ENCODE measurements at places on chromosomes 2 and 18.

- no peak for DNase-seq
These were observed 416.4 kb downstream of the CMPK2 start for GRCh38 chr2:6449343-6449742.

GRCh38 chr2:36663851-36664695 lies 32.4 kb upstream of the VIT start:
- DNase-seq: no peak

GRCh38 chr2:36534275-36534799 lies 63.6 kb downstream of the FEZ2 start:
- no peak for DNase-seq

GRCh38 chr18:49565612-49566011 lies 3.8 kb downstream of the LIPG start:
- no peak for DNase-seq

GRCh38 chr2:217990791-217991465 lies 11.9 kb downstream of the TNS1 start:
- no peak for DNase-seq

GRCh38 chr2:144456680-144457079 lies 63.2 kb downstream of the ZEB2 start:
- no peak for DNase-seq

- DNase-seq: no peak
These were observed 125.2 kb downstream of the SH3BP4 start for GRCh38 chr2:235077046-235077445.

GRCh38 chr2:99487906-99488305 lies 1.9 kb downstream of the REV1 start:
- no peak for DNase-seq

DNA sequence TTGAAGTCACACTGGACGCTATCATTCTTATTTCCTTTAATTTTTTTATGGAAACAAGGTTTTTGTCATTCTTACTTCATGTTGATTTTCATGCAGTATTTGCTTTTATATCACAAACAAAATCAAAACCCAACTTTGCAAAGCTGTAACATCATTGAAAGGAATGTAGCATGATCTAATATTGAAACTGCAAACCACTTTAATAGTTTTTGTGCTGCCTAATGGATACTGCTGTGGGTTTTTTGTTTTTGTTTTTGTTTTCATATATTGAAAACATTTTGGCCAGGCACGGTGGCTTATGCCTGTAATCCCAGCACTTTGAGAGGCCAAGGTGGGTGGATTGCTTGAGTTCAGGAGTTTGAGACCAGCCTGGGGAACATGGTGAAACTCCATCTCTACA lies 81.6 kb downstream of the MAP2 start:
- DNase-seq: no peak

- DNase-seq: no peak
These were observed 11.0 kb downstream of the CROCC2 start for GRCh38 chr2:240917009-240917683.

DNA sequence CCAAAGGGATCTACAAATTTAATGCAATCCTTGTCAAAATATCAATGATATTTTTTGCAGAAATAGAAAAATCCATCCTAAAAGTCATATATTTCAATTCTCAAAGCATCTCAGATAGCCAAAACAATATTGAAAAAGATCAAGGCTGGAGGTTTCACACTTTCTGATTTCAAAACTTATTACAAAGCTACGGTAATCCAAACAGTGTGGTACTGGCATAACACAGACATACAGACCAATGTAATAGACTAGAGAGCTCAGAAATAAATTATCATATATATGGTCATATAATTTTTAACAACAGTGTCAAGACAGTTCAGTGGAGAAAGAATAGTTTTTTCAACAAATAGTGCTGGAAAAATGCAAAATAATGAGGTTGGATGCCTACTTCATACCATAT lies 40.3 kb upstream of the PROKR1 start:
- DNase-seq: no peak

DNA sequence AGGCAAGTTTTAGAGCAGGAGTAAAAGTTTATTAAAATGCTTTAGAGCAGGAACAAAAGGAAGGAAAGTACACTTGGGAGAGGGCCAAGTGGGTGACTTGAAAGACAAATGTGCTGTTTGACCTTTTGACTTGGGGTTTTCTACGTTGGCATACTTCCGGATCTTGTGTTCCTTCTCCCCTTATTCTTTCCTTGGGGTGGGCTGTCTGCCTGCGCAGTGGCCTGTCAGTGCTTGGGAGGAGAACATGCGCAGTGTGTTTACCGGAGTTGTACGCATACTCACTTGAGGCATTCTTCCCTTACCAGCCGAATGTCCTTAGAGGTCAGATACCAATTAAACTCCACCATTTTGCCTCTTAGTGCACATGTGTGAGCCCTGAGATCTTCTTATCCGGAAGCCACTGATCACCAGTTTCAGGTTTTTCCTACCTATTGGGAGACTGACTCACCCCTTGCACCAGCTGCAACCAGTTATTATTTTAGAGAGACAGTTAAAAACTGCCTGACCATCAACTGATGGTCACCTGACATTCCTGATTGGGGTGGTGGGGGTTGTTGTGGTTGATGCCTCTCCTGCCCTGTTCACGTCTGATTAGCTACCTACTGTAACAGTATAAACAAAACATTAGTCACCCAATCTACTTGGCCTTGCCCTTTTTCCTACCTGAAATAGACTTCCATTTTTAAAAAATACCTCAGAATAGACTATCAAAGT lies 67.5 kb downstream of the NYAP2 start:
- no peak for DNase-seq

GRCh38 chr2:129117434-129117833 lies 798.8 kb upstream of the HS6ST1 start:
- no peak for DNase-seq

DNA sequence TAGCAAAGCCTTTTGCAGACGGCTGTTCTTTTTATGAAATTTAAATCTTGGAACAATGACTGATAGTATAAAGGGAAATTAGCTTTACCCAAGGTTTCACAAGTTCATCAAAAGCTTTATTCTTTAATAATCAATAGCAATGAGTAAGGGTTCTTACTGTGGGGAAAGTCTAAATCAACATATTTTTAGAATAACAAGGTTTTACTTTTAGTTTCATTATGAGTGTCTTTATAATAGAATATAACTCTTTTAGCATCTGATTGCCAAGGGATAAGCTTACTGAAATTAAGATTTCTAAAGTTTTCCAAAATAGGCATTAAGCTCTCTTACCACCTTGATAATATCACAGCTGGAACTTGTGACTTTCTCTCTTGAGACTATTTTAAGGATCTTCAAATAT lies 1489.7 kb downstream of the LRP1B start:
- DNase-seq: no peak

GRCh38 chr2:50443288-50443687 lies 588.6 kb downstream of the NRXN1 start:
- no peak for DNase-seq

DNA sequence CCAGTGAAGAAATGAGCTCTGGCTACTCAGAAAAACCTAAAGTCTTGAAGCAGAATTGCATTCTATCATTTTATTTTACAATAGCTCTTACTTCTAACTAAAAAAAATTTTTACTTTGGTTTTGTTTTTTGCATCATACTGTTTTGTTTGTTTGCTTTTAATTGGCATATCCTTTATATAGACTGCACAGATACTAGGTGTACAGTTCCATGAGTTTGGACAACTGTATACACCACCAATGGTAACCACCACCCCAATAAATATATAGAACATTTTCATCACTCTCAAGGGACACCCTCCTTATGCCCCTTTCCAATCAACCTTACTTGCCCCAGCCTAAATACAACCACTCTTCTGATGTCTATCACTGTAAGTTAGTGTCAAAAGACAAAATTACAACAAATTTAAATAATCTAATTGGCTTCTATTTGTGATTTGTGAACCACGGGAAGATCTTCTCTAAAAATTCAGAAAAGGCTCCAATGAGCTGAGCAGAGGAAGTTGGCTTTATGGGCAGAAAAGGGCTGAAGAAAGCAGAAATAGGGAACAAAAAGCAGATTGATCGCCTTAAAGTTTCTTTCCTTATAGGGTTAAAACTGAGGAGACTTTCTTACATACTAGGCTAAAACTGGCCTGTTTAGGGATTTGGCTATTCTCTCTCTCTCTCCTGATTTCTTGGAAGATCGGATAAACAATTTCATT lies 22.2 kb upstream of the SOS1 start:
- DNase-seq: no peak

GRCh38 chr2:101759162-101759561 lies 61.7 kb downstream of the MAP4K4 start:
- no peak for DNase-seq

DNA sequence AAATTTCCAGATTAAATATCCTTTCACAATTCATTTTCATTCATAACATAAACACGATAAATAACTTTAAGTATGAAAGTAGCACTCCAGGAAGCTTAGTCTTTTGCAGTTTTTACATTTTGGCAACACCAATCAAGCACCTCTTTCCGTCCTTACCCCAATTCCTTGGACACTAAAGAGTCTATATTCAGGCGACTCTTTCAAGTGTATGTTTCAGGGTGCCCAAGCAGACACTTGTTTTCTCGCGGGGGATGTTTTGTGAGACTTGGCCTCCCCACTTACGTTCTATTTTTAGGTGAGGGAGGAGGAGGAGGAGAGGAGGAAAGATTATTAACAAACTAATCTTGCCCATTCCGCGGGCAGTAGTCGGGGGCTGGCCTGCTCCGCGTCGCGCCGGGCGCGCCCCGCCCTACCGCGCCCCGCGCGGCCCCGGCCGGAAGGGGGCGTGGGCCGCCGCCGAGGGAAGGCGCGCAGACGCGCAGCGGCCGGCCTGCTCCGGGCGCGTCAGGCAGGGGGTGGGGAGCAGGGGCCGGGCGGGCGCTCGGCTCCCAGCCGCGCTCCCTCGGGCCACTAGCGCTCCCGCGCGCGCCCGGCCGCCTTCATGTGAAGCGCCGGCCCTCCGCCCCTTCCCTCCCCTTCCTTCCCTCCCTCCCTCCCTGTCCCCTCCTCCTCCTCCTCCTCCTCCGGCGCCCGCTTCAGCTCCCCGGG lies at the start of gene ITPRID2:
ITPRID2 (plus strand) TSS at position 473 of the 708 bp plus-strand sequence. CDS start 337 bp downstream, outside the sequence.
- peak; percentile 86 for DNase-seq

DNA sequence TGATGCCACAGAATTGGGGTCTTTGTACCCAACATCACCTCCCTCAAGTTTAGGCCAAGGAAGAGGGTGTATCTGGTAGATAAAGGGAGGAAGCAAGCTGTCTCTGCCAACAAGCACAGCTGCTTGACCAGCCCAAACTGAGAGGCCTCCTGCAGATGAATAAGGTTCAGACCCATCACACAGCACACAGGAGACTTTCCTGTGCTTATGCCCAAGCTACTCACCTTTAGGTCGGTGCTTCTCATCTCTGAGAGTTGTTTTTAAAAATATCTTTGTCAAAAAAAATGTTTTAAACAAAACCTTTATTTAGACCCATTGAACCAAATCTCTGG lies 24.7 kb upstream of the SP3 start:
- DNase-seq: no peak

DNA sequence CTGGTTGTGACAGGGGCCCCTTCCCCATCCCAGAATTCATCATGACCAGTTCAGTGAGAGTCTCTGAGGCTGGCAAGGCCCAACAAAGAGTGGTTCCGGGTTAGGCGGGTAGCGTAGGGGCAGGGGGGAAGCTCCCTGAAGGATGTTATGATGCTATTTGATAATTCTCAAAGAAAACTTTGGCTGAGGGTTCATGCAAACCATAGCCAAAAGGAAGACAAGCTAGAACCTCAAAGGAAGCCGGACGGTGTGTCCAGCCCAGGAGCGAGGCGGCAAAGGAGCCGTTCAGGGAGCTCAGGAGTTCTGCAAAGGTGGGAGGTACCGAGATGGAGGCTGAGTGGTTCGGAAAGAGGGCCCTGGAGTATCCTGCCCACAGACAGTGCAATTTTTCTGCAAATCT lies 226.8 kb upstream of the RAB6C start:
- no peak for DNase-seq

DNA sequence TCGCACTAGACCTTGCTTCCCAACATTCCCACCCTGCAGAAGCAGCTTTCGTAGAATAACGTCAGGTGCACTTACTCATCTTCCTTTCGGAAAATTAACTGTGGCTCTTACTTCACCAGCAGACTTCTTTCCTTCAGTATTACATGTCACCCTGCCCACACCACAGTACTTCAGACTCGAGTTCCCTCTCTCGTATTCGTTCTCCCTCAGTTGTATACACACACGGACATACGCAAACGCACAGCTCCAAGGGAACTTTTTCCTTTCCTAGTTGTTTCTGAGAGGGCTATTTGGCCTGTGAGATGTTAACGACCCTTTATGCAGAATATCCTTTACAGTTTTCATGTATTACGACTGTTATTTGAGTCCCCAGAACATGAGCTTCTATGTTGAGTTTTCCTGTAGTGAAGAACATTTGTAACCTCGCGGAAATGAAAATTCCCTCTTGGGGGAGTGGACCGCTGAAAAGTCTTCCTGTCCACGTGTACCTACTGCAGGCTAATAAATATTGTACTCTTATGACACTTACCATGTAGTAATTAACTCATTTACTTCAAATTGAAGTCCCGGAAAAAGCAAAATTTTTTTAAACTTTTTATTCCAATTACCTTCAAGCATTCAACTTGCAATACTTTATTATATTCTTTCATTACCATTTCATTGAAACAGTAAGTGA lies 908 bp downstream of the ERLEC1 start:
- DNase-seq: no peak

- DNase-seq: no peak
These were observed 43.5 kb upstream of the FAHD2A start for GRCh38 chr2:95359031-95359430.

DNA sequence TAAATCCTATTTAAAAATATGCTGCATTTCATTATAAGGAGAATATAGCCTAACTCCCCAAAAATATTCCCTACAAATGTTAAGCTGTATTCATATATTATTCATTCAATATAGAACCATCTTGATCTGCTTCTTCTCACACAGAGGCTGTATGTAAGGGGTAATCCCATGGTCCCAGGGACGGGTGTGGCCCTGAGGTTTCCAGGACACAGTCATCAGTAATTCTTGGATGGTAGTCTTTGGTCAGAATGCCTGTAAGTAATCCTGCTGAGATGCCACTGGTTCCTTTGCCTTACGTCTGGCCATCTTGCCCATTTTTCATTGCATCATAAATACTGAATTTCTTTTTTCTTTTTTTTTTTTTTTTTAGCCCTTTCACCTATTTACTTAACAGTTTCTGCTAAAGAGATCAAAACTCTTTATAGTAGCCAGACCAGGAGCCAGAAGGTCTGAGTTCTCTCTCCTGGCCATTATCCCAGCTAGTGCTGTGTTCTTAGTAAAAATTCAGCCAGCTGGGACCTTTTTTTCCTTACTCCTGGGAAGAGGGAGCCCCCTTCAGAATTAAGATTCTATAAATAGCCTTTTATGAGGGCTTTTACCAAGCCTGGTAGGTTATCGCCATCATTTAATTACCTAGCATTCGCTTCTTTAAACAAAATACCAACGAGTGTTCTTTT lies 134.9 kb downstream of the SOX11 start:
- DNase-seq: no peak
